ENCODE measurements at places on chromosomes 16 and 17.

DNA sequence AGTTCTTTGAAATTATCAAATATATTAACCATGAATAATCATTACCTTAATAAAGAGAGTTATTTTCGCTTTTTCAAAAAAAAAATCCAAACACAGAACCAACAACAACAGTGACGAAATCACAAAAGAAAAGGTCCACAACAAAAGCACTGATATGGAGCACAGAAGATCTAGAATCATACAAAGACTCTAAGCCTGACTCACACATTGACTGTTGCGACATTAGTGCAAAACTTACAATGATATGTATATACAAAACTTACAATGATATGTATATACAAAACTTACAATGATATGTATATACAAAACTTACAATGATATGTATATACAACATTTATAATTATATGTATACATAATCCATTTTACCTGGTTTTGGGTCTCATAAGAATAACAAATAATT, 117.7 kb downstream of the USP22 start:
- no peak for DNase-seq

- no peak for DNase-seq
Measured at GRCh38 chr17:5416901-5417300, 2.6 kb downstream of the NUP88 start.

GRCh38 chr16:67177743-67178699, 5.7 kb downstream of the MATCAP1 start:
- DNase-seq, result no peak

- DNase-seq, result peak; percentile 31
Measured at GRCh38 chr17:39197380-39198185, at the start of gene CACNB1. TSS of gene CACNB1 (minus strand) at chr17:39197669. CDS start at chr17:39197495, 174 bp downstream.

GRCh38 chr17:39678340-39679116, 9.3 kb downstream of the PGAP3 start:
- no peak for DNase-seq

- DNase-seq, result no peak
Measured at GRCh38 chr17:35752471-35752870, 568 bp downstream of the GAS2L2 start.

GRCh38 chr16:715477-716199, 720 bp downstream of the METRN start:
- DNase-seq, result no peak

GRCh38 chr16:89506791-89507191, 1.4 kb upstream of the SPG7 start:
- no peak for DNase-seq

DNA sequence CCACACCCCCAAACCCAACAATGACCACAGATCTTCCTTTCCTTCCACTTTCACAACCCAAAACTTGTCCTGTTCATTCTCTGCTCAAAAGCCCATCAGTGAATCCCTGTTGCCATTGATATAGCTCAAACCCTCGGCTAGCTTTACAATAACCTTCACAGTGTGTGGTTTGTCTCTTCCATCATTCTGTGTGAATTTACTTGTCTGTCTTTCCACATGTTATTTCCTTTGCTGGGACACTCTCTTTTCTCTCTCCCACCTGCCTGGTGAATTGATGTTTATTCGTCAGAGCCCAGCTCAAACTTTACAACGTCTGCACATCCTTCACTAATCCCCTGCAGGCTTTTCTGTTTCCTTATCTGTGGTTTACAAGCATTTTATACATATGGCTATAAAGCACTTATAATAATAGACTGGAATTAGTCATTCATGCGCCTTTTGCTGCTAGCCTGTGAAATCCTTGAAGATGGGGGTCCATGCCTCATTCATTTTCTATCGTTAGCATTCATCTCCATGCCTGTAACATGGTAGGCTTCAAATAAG, 114.4 kb downstream of the CDH13 start:
- no peak for DNase-seq

Measured in KG1 (cell line).